ENCODE measurements at places on chromosomes 3 and 15. TPM values are rescaled to one million over a fixed set of nuclear protein-coding genes. Genes with fewer than 3 reads are reported as not detected.

Gene ARL6
- 4.4 TPM for total RNA-seq

Gene INSYN1
- total RNA-seq, result 2.9 TPM

Gene KBTBD13
- total RNA-seq, result not detected

Gene LRRK1
- 11.2 TPM for total RNA-seq

Gene ADCY5
- total RNA-seq, result 0.18 TPM

Gene CSTA
- total RNA-seq, result 1.3 TPM

Gene CLDN18
- total RNA-seq, result not detected

Gene FBXO40
- total RNA-seq, result not detected

Gene PPM1M
- 12.5 TPM for total RNA-seq

Gene IL17RC
- total RNA-seq, result 50.9 TPM

Gene ABHD5
- 24.1 TPM for total RNA-seq

Gene DMXL2
- total RNA-seq, result 6.5 TPM

Gene SLC15A2
- 0.18 TPM for total RNA-seq

Gene MPI
- total RNA-seq, result 109 TPM
